ENCODE measurements at places on chromosomes 11 and 22. TPM values are rescaled to one million over a fixed set of nuclear protein-coding genes. Genes with fewer than 3 reads are reported as not detected.

- no peaks in the 10 kb centered on the region for H3K27me3 ChIP-seq
- H3K36me3 ChIP-seq: peaks cover 32% of the 10 kb centered on the region
- no peak for ATAC-seq
- H3K4me3 ChIP-seq: no peak overlapping the region
- H3K4me1 ChIP-seq: peaks cover 25% of the 10 kb centered on the region
Measured at GRCh38 chr22:31241200-31241599, 29.1 kb downstream of the LIMK2 start.

GRCh38 chr11:70568035-70568813 lies 169.9 kb downstream of the CTTN start:
- peaks cover 18% of the 10 kb centered on the region for H3K27me3 ChIP-seq
- ATAC-seq: no peak
- no peak overlapping the region for H3K4me3 ChIP-seq
- no peak overlapping the region for H3K27ac ChIP-seq

DNA sequence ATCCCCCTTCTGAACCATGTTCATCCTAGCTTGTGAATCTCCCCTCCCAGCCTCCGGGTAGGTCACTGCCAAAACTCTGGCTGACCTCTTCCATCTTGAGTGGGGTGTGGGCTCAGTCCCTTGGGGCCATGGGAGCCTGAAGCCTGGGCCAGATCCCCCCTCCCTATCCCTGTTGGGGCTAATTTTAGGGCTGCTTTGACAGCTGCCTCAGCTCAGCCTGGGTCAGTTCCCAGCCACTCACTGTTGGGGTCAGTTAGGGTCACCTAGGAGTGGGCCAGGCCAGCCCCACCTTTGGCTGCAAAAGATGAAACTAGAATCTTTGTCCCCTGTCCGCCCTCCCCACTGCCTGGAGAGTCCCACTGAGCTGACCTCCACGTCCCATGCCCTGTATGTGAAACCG lies 29.8 kb upstream of the P2RY2 start:
- no peak for ATAC-seq
- no peak overlapping the region for H3K4me3 ChIP-seq
- H3K4me1 ChIP-seq: no peaks in the 10 kb centered on the region
- H3K36me3 ChIP-seq: no peaks in the 10 kb centered on the region
- H3K27me3 ChIP-seq: peaks cover 6% of the 10 kb centered on the region

- no peaks in the 10 kb centered on the region for H3K27me3 ChIP-seq
- no peak for ATAC-seq
- no peak overlapping the region for H3K27ac ChIP-seq
- H3K4me3 ChIP-seq: no peak overlapping the region
- H3K36me3 ChIP-seq: no peaks in the 10 kb centered on the region
Measured at GRCh38 chr11:30683176-30683575, 97.0 kb upstream of the MPPED2 start.

DNA sequence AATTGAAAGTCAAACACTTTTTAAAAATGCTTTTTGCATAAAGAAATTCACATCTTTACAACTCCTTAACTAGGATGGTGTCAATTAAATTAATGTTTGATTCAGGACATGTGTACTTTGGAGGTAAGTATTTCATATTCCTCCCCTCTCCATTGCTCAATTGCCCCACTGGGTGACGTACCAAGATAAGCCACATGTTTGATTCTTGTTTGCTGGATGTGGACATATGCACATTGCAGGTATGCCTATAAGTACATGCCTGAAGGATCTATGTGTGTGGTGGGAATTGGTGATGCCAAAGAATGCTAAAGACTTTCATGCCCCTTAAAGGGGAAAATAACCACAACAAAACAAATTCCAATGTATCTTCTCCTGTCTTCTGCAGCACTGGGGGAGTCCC lies 5.8 kb downstream of the CD44 start:
- H3K4me1 ChIP-seq: peaks cover 57% of the 10 kb centered on the region
- no peaks in the 10 kb centered on the region for H3K27me3 ChIP-seq
- peaks cover 100% of the 10 kb centered on the region for H3K36me3 ChIP-seq
- H3K4me3 ChIP-seq: peak overlapping the region; percentile 93
- no peak for ATAC-seq

DNA sequence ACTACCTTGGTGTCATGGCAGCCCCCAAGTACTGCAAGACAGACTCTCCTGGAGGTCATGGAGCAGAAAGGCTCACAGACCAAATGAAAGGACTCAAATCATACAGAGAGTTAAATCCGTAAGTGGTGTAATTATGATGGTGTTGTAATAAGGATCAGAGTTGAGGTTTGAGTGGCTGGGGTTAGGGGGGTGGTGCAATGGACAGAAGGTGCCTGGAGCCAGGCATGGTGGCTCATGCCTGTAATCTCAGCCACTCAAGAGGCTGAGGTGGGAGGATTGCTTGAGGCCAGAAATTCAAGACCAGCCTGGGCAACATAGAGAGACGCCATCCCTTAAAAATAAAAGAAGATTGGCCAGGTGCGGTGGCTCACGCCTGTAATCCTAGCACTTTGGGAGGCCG lies 18.7 kb downstream of the ART5 start:
- H3K4me3 ChIP-seq: no peak overlapping the region
- H3K27ac ChIP-seq: no peak overlapping the region
- H3K27me3 ChIP-seq: no peaks in the 10 kb centered on the region

DNA sequence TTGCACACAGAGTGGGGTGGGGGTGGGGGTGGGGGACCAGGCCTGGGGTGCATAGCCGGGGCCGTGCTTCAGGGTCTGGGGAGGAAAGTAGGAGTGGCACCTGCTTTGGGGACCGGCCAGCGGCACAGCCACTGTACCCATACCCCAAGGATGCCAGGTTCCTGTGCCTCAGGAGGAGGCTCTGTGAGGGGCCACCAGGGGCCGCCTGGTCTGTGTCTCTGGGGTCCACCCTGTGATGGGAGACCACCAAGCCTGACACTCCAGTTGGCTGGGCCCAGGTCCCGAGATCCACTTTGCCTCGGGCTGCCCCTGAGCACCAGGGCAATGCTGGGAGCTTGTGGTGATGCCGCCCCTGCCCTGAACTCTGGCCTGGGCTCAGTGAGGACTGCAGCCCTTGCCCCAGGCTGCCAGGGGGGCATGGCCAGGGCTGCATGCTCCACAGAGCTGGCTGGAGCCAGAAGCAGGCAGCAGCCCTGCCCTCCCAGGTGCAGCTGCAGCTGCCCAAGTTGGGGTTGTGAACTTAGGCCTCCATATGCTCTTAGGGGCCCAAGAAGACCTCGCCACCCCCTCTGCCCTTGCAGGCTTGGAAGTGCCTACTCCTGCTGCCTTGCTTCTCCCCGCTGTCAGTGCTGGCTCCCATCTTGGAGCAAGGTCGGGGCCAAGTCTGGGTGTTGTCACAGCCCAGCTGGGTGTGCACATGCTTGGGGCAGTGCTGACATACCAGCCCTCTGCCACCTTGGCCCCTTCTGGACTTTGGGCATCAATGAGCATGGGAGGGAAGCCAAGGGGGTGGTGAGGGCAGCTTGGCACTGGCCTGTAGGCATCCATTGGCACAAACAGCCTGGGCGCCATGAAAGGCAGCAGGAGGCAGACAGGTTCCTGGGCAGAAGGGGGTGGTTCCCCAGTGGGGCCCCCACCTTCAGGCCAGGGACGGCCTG lies 123.3 kb upstream of the THY1 start:
- H3K27me3 ChIP-seq: peaks cover 13% of the 10 kb centered on the region
- ATAC-seq: no peak
- H3K4me3 ChIP-seq: no peak overlapping the region
- H3K36me3 ChIP-seq: no peaks in the 10 kb centered on the region

GRCh38 chr22:36387709-36387958 lies 133 bp downstream of the MYH9 start:
- H3K36me3 ChIP-seq: peaks cover 44% of the 10 kb centered on the region
- no peak for ATAC-seq
- no peaks in the 10 kb centered on the region for H3K27me3 ChIP-seq
- peak overlapping the region; percentile 80 for H3K27ac ChIP-seq
- H3K4me1 ChIP-seq: peaks cover 11% of the 10 kb centered on the region

DNA sequence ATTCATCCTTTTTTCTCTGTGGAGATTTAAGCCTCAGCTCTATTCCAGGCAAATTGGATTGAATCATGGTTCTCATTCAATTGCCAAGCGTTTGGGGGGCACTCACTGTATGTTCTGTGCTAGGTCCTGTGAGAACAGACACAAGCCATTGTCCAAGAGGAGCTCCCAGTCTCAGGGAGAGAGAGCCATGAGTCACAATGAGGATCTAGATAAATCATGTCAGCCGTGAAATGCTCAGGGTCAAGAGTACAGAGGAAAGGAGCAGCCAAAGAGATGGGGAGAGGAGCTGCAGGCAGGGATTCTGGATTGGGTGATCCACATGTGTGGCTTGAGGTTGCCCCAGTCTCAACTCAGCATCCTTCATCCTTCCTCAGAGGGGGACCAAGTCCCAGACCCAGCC lies 93.6 kb downstream of the FEZ1 start:
- peaks cover 47% of the 10 kb centered on the region for H3K27me3 ChIP-seq
- H3K27ac ChIP-seq: no peak overlapping the region
- ATAC-seq: no peak
- H3K4me1 ChIP-seq: no peaks in the 10 kb centered on the region

GRCh38 chr11:116373104-116373944 lies 399.5 kb downstream of the BUD13 start:
- H3K27ac ChIP-seq: no peak overlapping the region
- no peaks in the 10 kb centered on the region for H3K36me3 ChIP-seq
- no peak overlapping the region for H3K4me3 ChIP-seq
- peaks cover 4% of the 10 kb centered on the region for H3K27me3 ChIP-seq
- no peak for ATAC-seq
- H3K4me1 ChIP-seq: no peaks in the 10 kb centered on the region

DNA sequence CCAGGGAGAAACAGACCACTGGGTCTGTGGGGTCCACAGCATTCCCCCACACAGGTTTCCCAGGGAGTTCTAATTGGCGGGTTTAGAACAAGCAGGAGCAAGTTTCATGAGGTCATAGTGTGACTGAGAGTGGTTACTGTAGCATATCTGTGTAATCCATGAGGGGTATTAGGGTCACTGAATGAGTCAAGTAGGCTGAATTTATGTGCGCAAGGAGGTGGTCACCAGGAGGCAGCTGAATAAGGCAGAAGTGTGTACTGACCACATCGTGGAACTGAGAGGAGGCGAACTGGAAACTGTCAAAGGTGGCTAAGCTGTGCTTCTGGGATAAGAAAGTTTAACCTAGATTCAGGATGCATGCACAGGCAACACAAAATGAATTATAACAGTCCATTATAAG lies 876.0 kb downstream of the METTL15 start:
- no peaks in the 10 kb centered on the region for H3K36me3 ChIP-seq
- H3K27me3 ChIP-seq: no peaks in the 10 kb centered on the region
- no peaks in the 10 kb centered on the region for H3K4me1 ChIP-seq
- no peak overlapping the region for H3K4me3 ChIP-seq

DNA sequence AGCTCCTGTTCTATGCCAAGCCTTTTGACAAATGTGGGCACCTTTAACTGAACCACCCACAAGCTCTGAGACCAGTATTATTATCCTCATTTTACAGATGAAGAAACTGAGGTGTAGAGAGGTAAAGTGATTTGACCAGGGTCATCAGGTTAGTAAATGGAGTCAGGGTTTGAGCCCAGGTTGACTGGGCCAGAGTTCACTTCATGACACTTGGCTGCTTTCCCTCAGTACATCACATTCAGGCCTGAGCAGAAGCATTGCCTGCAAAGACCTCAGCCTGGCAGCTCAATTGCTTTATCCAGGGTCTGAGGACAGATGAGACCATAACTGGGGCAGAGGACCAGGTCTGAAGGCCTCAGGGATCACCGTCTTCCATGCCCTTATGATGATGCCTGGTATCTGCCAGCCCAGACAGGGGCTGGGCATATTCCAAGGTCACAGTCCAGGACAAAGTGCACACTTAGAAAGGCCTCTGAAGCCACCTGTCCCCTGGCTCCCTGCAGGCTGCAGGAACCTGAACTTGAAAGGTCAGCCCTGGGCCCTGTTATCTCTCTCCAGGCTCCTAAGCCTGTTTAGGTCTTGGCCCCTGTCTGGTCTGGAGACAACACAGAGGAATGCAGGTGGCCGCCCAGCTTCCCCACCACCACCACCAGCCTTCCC lies 32.0 kb downstream of the POU2AF3 start:
- no peak overlapping the region for H3K27ac ChIP-seq
- no peaks in the 10 kb centered on the region for H3K4me1 ChIP-seq

Gene SYT8
- not detected for total RNA-seq

Gene PTPRCAP
- total RNA-seq: 112 TPM

Gene CSNK2A3
- total RNA-seq: 1.7 TPM

Gene DRAP1
- 94.5 TPM for total RNA-seq

Gene APOA4
- total RNA-seq: not detected

Gene GRAMD1B
- 78.3 TPM for total RNA-seq

Gene LGALS12
- total RNA-seq: not detected

Gene MRGPRX3
- not detected for total RNA-seq

Gene GAB4
- total RNA-seq: not detected

Gene OR6Q1
- total RNA-seq: 0.26 TPM

Gene SLC17A6
- not detected for total RNA-seq

Measured in activated T-helper 17 cell treated with anti-CD3 and anti-CD28 coated beads, Interleukin-2, amount 50 U/mL, for 72 hours (primary cell).